ENCODE measurements at places on chromosomes 4 and X.

DNA sequence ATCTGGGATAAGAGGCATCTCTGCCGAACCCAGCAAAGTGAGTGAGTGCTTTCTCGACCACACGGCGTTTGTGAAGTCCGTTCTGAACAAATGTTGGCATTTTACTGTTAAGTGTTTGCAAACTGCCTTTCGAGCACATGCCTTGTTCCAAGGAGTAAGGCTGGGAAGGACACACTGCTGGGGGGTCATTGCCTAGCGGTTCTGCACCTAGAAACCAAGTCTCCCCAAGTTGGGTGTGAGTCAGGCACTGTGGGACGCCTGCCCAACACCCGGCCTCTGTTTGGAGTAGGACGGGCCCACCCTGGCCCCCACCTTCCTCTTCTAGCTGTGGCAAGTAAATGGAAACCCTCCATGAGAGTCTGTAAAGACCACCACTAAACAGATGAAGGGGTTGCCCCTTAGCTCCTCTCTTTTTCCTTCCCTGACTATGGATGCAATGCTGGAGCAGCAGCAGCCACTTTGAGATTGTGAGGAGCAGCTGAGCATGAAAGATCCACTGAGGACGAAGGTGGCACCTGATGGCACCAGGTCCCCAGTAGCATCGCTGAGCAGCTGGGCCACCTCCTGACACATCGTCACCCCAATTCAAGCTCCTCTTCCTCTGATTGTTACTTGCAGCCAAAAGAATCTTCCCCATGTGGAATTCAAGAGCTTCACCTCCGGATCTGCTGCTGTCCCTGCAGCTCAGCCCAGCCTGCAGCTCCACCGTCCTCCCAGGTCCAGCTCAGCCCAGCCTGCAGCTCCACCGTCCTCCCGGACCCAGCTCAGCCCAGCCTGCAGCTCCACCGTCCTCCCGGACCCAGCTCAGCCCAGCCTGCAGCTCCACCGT, 6.3 kb downstream of the CPLX1 start:
- DNase-seq = no peak

- DNase-seq = no peak
Observed at GRCh38 chr4:57168982-57169381, 58.8 kb upstream of the IGFBP7 start.

DNA sequence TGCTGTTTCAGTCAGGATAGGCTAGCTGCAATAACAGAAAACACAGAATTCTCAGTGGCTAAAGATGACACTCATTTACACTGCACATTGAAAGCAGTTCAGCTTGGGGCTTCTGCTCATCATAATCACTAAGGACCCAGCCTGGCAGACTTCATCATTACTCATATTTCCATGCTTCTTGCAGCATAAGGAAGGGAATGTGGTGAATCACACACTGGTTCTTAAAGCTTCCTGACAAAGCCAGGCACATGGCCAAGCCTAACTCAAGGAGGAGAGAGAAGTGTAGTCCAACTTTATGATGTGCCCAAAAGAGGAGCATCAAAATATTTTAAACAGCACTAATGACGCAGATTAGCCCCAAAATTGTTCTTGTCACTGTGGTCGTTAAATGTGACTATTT, 186.5 kb downstream of the BANK1 start:
- no peak for DNase-seq

- DNase-seq = no peak
Observed at GRCh38 chr4:118322831-118323502, 29.8 kb downstream of the PRSS12 start.
